CD8-positive, alpha-beta memory T cell (primary cell): ENCODE measurements at places on chromosomes 2 and 18.
A peak's percentile ranks its signal among the peaks of the same experiment; 100 is the strongest.

DNA sequence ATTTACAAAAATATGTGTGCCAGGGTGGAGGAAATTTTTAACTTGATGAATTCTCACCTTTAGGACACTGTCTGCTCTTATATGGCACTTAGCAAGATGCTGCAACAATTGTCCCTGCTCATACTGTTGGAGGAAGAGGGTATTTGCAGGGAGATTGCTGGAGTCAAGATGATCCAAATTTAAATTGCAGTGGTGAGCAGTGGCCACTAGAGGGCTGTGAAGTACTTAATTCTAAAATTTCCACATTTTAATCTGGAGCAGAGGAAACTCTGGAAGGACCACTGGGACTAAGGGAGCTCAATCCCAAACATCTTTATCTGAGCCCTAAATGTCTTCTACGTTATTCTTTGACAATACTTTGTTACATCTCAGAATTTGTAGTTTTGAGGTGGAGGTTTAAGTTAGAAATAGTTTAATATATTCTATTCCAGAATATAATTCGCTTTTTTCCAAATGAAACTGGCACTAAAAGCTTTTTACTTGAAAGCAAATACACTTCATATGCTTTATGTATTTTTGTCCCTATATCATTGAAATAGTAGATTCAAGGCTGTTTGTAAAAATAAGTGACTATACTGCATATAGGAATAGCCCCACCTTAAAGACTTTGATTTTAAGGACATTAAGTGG lies 33.0 kb upstream of the PTH2R start:
- no peaks in the 10 kb centered on the region for H3K27me3 ChIP-seq
- no peaks in the 10 kb centered on the region for H3K4me1 ChIP-seq

- H3K36me3 ChIP-seq = peaks cover 50% of the 10 kb centered on the region
- H3K4me3 ChIP-seq = peak overlapping the region; percentile 17
- DNase-seq = no peak
- no peaks in the 10 kb centered on the region for H3K27me3 ChIP-seq
- H3K27ac ChIP-seq = no peak overlapping the region
These were observed 21.4 kb downstream of the STK17B start for GRCh38 chr2:196149948-196150347.

- no peak overlapping the region for H3K4me3 ChIP-seq
- H3K36me3 ChIP-seq = no peaks in the 10 kb centered on the region
- H3K4me1 ChIP-seq = peaks cover 43% of the 10 kb centered on the region
- no peak for DNase-seq
These were observed 93.2 kb downstream of the PDCL3 start for GRCh38 chr2:100655936-100656534.

DNA sequence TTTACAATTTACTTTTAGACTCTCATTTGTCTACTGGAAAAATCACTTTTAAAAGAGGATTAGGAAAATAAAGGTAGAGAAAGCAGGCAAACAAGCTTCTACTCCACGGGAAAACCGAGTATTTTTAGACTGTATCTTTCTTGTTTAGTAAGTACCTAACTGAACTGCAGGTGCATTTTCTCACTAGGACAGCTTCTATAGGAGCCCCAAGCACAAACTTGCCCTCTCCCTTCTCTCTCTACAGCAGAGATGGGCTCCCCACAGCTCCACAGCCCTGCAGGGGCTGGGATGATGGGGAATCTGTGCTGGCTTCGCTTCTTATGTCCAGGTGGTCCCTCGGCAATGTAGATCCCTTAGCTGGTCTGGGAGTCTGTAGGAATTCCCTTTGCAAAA lies 16.2 kb downstream of the PSTPIP2 start:
- H3K27ac ChIP-seq = no peak overlapping the region
- no peak for DNase-seq
- H3K4me3 ChIP-seq = no peak overlapping the region
- H3K4me1 ChIP-seq = peaks cover 18% of the 10 kb centered on the region
- no peaks in the 10 kb centered on the region for H3K36me3 ChIP-seq

DNA sequence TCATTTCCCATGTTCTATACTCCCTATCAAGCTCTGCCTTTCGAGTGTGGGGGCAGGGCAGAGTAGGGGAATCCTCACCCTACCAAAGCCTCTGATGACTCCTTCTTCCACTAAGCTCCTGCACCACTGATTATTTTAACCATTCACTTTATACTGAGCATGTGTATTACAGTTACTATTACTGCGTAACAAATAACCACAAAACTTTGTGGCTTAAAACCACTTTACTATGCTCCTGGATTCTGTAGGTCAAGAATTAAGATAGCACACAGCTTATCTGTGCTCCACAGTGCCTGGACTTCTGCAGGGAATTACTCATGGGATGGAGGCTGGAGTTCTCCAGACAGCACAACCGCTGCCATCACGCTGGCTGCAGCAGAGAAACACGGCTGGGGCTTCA lies 117.4 kb upstream of the DNAJC10 start:
- no peak overlapping the region for H3K4me3 ChIP-seq
- no peak overlapping the region for H3K27ac ChIP-seq
- H3K36me3 ChIP-seq = no peaks in the 10 kb centered on the region
- no peaks in the 10 kb centered on the region for H3K27me3 ChIP-seq

DNA sequence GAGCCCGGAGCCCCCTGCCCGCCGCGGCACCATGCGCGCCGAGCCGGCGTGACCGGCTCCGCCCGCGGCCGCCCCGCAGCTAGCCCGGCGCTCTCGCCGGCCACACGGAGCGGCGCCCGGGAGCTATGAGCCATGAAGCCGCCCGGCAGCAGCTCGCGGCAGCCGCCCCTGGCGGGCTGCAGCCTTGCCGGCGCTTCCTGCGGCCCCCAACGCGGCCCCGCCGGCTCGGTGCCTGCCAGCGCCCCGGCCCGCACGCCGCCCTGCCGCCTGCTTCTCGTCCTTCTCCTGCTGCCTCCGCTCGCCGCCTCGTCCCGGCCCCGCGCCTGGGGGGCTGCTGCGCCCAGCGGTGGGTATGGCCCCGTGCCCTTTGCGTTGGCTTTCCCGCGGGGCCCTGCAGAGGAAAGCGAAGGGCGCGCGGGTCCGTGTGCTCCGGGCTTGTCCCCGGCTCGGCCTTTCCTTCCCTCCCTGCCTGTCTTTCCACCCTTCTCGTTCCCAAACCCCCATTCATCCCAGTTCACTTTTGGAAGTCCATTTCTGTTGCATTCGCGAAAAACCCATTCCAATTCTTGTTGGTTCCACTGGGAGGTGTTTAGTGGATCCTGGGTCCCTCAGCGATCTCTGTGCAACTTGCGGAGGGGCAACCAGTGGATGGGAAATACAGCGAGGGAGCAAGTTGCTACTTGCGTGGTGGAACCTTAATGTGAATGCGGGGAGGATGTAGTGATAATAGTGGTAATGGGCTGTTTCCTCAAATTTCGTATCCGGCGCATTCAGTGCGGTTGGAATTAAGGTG lies 599 bp downstream of the ADAM23 start:
- peaks cover 10% of the 10 kb centered on the region for H3K4me1 ChIP-seq
- no peak overlapping the region for H3K4me3 ChIP-seq
- no peaks in the 10 kb centered on the region for H3K36me3 ChIP-seq
- no peak overlapping the region for H3K27ac ChIP-seq
- DNase-seq = no peak
- H3K27me3 ChIP-seq = peaks cover 14% of the 10 kb centered on the region

- H3K4me1 ChIP-seq = no peaks in the 10 kb centered on the region
- no peak overlapping the region for H3K4me3 ChIP-seq
- no peak for DNase-seq
- H3K27me3 ChIP-seq = no peaks in the 10 kb centered on the region
- H3K27ac ChIP-seq = no peak overlapping the region
- H3K36me3 ChIP-seq = no peaks in the 10 kb centered on the region
These were observed 106.5 kb downstream of the ZNF532 start for GRCh38 chr18:58970943-58971790.

- H3K4me3 ChIP-seq = no peak overlapping the region
- H3K27me3 ChIP-seq = no peaks in the 10 kb centered on the region
- no peak overlapping the region for H3K27ac ChIP-seq
- H3K36me3 ChIP-seq = no peaks in the 10 kb centered on the region
- no peaks in the 10 kb centered on the region for H3K4me1 ChIP-seq
These were observed 55.6 kb upstream of the IMP4 start for GRCh38 chr2:130286983-130287655.

DNA sequence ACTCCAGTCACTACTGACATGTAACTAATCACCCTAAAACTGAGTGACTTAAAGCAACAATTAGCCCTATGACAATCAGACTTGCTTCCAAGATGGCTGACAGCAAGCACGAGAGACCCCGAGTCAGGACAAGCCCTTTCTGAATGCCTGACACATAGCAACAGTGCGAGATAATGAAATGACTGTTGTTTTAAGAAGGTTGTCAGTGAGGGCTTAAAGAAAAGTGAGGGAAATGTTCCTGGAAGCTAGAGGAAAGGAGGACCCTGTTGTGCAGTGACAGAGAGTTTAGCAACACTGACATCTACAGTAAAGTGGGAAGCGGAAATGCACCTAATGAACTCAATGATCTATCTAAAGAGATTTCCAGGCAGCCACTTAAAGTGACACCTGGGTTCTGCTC lies 163.1 kb downstream of the STK39 start:
- no peak for DNase-seq
- H3K4me1 ChIP-seq = peaks cover 5% of the 10 kb centered on the region
- no peak overlapping the region for H3K27ac ChIP-seq

- no peak overlapping the region for H3K4me3 ChIP-seq
- H3K27ac ChIP-seq = no peak overlapping the region
These were observed 197.5 kb downstream of the PDE1A start for GRCh38 chr2:182229297-182229696.

DNA sequence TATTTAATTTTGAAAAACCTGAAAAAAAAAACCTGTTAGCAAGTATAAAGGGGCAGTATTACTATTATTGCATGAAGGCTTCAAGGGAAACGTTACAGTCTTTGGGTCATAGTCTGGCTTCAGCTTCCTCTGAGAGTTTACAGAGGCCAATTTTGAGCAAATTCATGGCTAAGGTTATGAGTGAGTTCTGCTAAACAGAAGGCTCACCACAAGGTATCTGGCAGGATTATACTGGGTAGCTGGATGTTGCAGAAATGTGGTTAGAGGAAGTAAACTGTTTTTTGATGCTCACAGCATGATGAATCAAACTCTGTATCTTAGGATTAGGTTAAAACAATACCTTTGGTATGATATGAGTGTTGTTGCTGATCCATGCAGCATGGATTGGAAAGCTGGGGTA lies 9.3 kb downstream of the MRPL19 start:
- peaks cover 55% of the 10 kb centered on the region for H3K36me3 ChIP-seq
- H3K27me3 ChIP-seq = no peaks in the 10 kb centered on the region

- peaks cover 8% of the 10 kb centered on the region for H3K27me3 ChIP-seq
- no peak overlapping the region for H3K27ac ChIP-seq
- peaks cover 6% of the 10 kb centered on the region for H3K4me1 ChIP-seq
These were observed 41.5 kb downstream of the MAP3K19 start for GRCh38 chr2:135005753-135006152.

GRCh38 chr2:75006041-75006440 lies 47.6 kb downstream of the POLE4 start:
- H3K4me3 ChIP-seq = no peak overlapping the region
- H3K27me3 ChIP-seq = no peaks in the 10 kb centered on the region
- H3K36me3 ChIP-seq = no peaks in the 10 kb centered on the region
- no peak for DNase-seq

DNA sequence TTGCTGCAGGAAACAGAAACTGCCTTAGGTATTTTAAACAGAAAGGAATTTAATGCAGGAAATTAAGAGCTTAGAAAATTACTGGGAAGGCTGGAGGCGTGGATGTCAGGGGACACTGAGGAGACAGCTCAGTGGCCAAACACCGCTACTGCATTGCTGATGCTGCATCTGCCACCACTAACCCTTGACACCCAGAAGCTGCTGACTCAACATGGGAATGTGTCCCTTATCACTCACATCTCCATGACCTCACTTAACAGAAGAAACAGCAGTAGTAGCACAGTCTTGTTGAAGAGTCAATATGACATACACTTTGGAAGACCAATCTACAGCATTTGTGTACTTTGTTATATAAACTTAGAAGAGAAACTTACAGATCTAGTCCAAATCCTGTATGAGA lies 906.1 kb downstream of the SLC4A3 start:
- no peaks in the 10 kb centered on the region for H3K4me1 ChIP-seq
- no peaks in the 10 kb centered on the region for H3K27me3 ChIP-seq
- no peak overlapping the region for H3K4me3 ChIP-seq
- no peaks in the 10 kb centered on the region for H3K36me3 ChIP-seq
- no peak overlapping the region for H3K27ac ChIP-seq
- no peak for DNase-seq

- H3K36me3 ChIP-seq = no peaks in the 10 kb centered on the region
- no peaks in the 10 kb centered on the region for H3K4me1 ChIP-seq
- DNase-seq = no peak
- no peaks in the 10 kb centered on the region for H3K27me3 ChIP-seq
These were observed 60.7 kb downstream of the SPATS2L start for GRCh38 chr2:200367155-200367554.

- no peaks in the 10 kb centered on the region for H3K36me3 ChIP-seq
- H3K4me3 ChIP-seq = peak overlapping the region; percentile 89
- DNase-seq = no peak
- peak overlapping the region; percentile 90 for H3K27ac ChIP-seq
- H3K4me1 ChIP-seq = peaks cover 65% of the 10 kb centered on the region
- H3K27me3 ChIP-seq = no peaks in the 10 kb centered on the region
These were observed 1.0 kb downstream of the HDLBP start for GRCh38 chr2:241314226-241315092.

DNA sequence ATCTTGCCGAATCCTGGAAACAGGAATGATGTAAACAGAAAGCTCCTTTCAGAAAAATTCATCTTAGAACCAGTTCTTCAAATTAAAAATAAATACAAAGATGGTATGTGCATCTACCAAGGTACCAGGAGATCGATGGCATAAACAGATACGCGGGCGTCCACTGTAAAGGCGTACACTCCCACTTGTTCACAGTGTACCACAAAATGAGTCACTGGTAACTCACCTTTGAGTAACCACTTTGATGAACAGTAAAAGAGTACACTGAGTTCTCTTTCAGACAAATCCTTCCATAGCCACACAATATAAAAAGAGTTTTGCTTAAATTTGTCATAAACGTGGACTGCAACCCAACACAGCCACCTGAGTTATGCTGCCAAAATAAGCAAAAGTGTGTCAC lies 128.3 kb downstream of the DNER start:
- no peak overlapping the region for H3K4me3 ChIP-seq
- no peaks in the 10 kb centered on the region for H3K4me1 ChIP-seq
- DNase-seq = no peak
- no peaks in the 10 kb centered on the region for H3K27me3 ChIP-seq

DNA sequence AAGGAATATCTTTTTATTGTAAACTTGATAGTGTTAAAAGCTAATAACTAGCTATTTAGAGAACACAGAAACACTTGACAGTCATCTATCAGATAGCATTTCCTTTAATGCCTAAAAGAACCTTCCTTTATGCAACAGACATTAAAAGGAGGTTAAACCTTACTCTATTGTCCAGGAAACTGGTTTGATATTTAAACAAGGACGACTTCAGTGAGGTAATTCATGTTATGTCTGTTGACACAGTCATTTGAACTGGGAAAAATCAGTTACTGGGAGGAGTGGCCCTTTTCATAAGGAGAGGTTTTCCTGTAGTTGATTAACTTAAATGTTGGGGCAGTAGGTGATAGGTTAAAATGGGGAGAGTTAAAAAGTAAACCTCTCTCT lies 6.7 kb downstream of the TGIF1 start:
- no peak for DNase-seq
- peaks cover 17% of the 10 kb centered on the region for H3K36me3 ChIP-seq
- H3K4me3 ChIP-seq = no peak overlapping the region
- peaks cover 30% of the 10 kb centered on the region for H3K4me1 ChIP-seq
- H3K27ac ChIP-seq = no peak overlapping the region
- no peaks in the 10 kb centered on the region for H3K27me3 ChIP-seq
